GM20000 (cell line): ENCODE measurements at places on chromosomes 7 and 10.

- no peak for DNase-seq
Observed at GRCh38 chr10:122658356-122659049, 41.1 kb downstream of the C10orf120 start.

GRCh38 chr7:108376206-108376605, 80.0 kb downstream of the NRCAM start:
- DNase-seq = no peak

GRCh38 chr7:148884049-148884298, at the start of gene EZH2:
Gene EZH2, minus strand, starts transcription at chr7:148884291. Its CDS starts 36,993 bp downstream, at chr7:148847298.
- DNase-seq = no peak

DNA sequence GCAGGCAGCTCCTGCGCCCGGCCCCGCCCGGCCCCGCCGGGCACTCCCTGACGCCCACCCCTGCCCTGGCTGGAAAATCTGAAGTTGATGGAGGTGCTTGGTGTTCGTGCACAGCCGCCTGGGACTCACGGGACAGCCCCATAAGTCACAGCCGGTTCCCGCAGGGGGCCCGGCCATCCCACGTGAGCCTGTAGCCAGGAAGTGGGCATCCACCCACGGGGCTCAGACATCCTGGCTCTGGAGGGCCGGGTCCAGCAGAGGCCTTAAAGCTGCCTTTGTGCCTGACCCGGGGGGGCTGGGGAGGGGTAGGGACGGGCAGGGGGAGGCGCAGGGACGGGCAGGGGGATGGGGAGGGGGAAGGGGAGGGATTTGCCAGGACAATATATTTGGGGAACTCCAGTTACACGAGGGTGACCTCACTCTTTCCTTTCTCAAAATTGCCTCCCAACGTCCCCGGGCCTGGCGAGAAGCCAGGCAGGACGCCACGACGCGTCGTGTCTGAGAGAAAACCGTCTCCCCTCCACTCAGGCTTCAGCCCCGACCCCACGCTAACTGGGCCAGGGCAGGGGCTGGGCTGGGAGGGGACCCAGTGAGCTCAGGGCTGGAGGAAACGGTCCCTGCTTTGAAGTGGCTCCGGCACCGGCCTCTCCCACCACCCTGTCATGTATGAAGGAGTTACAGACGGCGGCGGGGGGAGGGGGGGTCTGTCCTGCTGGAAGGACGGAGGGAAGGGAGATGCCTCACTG, 82.1 kb upstream of the PDGFA start:
- DNase-seq = peak; percentile 86

DNA sequence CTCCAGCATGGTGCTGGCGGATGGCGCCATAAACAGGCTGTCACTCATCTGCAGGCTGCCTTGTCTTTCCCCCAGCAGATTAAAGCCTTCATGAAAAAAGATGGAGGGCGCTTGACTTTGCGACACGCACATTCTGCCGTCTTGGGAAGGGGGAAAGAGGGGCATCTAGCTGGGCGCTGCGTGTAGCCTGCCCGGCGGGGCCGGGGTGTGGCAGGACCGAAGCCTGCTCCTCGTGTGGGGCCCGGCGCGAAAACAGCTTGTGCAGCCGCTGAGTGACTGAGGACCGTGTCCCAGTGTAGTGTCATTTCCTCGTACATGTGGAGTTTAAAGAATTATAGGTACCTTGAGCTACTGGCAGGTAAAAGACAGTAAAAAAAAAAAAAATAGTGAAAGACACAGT, 97.9 kb downstream of the MGMT start:
- DNase-seq = no peak

GRCh38 chr7:9983048-9983447, 990.6 kb upstream of the PHF14 start:
- no peak for DNase-seq

DNA sequence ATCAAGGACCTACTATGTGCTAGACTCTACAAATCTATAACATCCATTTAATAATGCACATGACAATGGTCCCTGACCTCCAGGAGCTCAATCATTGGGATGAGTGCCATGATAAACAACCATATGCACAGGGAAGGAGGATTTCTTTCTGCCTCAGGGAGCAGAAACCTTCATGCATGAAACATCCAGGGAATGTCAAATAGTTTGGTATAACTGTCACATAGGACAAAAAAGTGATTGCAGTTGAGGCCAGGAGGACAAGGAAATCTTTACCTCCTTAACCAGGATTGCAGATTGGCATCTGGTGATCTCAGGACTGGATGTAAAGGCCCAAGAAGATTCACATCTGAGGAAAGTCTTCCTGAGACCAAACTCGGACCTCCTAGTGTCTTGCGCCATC, 993.1 kb downstream of the KCNMA1 start:
- no peak for DNase-seq

- no peak for DNase-seq
Observed at GRCh38 chr7:104931181-104931781, 82.7 kb upstream of the KMT2E start.

DNA sequence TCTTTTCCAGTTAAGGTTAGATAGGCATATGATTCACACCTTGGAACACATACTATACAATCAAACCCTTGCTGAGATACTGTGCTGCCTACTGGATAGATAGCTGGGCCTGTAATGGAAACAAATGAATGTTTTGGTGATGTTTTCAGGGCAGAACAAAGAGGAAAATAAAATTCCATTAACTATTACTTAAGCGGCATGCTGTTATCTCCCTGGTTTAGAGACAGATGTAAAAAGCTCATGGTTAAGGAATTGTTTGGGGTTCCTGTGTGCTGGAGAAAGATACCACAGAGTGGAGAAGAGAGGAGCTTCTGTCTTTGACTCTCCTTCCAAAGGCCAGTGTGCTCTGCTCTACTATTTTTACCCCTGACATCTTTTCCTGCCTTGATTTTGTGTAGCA, 341.1 kb downstream of the PLXDC2 start:
- DNase-seq = no peak

GRCh38 chr10:62618576-62619412, 185.7 kb upstream of the ADO start:
- DNase-seq = peak; percentile 44
